ENCODE measurements at places on chromosomes 2 and 18.

DNA sequence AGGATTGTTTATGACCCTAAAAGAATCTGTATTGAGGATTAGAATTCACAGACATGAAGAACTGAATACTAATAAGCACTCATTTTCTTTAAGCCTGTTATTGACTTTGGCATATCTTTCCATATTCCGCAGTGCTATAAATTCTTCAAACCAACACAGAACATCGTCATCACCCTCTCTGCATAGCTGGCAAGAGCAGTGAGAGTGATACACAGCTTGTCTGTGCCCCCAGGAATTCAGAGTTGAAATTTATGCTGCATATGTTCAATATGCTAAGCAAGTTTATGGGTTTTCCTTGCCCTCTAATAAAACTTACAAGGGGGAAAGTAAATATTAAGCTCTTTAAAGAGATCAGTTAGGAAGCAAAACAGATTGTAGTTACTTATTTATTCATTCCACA is 32.7 kb downstream of the CTLA4 start:
- no peak for DNase-seq

DNA sequence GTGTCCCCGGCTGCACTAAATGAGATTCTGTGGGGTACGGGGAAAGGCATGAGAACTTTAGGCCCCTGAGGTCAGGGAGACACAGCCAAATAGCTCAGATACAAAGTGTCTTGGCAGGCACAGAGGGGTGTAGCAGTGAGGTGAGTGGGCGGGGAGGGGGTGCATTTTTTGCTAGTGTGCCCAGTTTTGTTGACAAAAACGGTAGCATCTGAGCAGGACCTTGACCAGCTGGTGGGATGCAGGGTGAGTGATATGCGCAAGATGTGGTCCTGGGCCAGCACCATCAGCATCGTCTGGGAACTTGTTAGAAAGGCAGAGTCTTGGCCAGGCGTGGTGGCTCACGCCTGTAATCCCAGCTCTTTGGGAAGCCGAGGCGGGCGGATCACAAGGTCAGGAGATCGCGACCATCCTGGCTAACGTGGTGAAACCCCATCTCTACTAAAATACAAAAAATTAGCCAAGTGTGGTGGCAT is 127.3 kb upstream of the LGALSL start:
- DNase-seq = no peak

DNA sequence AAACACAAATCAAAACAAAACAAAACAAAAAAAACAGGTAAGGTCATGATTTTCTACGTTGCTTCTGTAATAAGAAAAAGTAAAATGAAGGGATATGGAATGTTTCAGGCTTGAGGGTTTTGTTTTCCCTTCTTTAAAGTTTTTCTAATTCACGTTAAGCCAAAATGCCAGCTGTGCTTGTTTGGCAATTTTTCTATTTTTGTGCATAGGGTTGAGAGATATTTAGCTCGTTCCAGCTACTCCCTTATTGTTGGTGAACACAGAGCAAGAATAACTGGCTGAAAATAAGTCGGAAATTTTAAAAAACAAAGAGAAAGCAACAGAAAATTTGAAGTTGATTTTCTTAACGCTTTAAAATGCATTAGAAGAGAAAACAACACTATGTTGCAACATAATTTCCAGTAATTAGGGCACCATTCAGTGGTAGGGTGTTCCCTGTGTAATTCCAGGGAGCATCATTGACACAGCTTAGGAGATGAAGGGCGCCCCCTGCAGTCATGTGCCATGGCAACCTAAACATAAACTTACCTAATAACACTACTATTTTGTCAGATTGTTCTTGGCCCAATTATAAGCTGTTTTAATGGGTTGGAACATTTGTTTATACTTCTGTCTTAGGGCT is 99.5 kb downstream of the DTNA start:
- DNase-seq = no peak

- no peak for DNase-seq
These were observed 22.8 kb downstream of the ICA1L start for GRCh38 chr2:202848813-202849212.

GRCh38 chr18:25055076-25055475 is 296.9 kb downstream of the ZNF521 start:
- no peak for DNase-seq

DNA sequence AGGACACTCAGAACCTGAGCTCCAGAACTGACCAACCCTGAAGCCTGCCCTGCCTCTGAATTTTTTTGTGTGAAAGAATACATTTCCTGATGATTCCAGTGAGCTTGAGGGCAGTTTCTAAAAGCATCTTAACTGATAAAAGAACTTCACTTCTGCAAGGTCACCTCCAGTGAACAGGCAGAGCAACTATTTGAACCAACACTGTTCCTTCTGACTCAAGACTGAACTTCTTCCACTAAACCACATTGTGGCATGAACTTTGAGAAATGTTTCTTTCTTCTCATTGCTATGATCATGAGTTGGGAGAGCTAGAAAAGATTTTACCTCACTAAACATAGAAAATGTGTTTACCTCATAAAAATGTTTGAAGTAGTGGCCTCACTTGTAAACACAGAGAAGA is 83.8 kb upstream of the SERTAD2 start:
- no peak for DNase-seq

DNA sequence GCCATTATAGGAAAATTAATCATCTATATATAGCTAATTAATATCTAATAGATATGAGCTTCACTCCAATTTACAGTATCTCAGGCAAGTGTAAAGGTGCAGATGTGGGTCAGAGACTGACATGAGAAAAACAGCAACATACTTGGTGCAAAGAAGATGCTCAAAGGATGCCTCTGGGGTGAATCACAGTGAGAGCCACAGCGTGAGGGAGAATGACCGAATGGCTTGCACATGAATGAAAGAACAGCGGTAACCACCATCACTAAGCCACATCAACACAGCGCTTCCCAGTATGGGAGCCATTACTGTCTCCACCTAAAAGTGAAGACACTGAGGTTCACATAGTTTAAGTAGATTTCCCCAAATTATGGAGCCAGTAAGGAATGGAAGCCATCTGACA is 423.4 kb upstream of the ID2 start:
- DNase-seq = no peak

GRCh38 chr2:138818556-138818955 is 38.4 kb upstream of the NXPH2 start:
- no peak for DNase-seq

DNA sequence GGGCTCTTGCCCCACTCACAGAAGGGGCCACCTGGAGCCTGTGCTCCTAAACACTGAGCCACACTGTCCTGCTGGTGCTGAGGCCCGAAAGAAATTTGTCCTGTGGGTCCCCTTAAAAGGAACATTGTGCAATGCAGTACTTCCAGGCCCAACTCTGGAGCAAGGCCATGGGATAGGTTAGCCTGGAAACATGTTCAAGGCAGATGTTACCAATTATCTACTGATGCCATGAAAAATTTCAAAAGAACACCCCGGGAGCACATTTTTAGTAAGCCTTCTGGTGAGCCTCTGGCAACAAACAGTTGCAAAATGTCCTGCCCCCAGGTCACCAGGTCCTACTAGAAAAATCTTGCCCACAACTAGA is 12.3 kb upstream of the PTMA start:
- no peak for DNase-seq

GRCh38 chr2:152031747-152032306 is 67.0 kb downstream of the CACNB4 start:
- DNase-seq = no peak

DNA sequence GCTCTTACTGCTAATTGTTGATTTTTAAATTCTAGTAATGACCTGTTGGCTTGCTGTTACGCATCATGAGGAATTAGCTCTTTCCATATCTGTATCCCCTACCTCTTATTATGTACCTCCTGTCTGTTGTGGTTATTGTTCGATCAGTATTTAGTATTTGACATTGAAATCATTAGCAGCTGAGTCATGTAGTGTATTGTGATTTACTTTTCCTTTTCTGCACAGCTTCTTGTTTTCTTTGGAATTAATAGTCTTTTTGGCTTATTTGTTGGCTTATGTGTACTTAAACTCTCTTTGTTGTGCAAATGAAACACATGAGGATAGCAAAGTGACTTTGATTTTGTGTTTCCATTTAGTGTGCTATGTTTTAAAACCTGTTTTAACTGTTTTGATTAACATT is 4.3 kb downstream of the EPB41L5 start:
- DNase-seq = no peak

DNA sequence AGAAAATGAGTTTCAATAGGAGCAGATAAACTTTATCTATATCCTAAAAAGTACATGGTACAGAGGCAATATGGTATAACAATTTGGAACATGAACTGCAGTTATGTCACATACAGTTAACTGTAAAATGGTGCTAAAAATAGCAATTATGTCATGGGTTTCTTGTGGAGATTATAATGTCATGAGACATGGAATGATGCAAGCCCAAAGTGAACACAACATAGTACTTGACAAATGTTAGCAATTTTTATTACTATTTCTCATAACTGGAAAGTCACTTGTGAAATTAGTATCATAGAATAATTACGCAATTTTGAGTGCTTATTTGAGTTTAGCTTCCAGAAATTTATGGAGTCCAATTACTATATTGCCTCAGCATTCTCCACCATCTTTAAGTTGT is 1263.4 kb downstream of the DSC3 start:
- DNase-seq = no peak

DNA sequence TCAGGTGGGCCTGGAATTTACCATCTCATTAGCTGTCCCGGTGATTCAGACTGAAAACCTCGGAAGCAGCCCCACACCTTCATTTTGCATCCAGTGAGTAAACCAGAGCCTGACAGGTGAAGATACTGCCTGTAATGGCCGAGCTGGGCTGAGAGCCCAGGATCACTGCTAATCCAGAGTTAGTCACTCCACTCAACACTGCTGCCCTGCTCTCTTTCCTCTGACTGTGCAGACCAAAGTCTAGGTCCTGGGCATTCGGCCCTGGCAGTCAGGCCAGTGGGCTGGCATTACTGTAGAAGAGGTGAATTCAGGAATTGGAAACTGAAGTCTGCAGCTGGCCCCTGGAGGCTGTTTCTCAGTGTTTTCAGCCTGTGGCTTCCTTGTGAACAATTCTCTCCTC is 44.3 kb downstream of the TMEM17 start:
- DNase-seq = no peak

- DNase-seq = no peak
These were observed 74.2 kb upstream of the KCNH7 start for GRCh38 chr2:162912787-162913186.

DNA sequence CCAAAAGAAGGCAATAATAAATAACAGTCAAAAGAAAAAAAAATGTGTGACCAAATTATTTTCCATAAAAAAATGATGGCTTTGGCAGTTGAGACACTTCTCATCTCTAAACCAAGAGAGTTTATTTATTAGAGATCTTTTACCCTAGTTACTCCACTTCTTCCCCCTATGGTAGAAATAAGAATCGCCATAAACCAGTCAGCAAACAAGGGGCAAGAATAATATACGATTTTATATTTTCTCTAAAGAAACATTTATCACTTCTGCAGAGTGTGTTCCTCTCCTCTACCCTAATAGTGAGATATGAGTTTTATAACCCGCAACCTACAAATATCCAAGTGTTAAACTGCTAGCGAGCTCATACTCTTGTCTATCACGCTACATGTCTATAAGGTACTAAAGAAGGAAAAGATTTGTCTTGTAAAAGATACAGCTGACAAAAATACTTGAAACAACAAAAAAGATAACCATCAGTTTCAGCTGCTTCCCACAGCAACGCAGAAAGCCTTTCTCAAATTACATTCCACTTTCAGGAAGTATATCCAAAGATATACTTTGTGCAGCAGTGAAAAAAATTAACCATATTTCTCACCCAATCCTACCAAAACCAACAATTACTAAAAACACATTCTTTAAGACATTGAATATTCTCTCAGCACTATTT is 2.3 kb downstream of the RNF103 start:
- no peak for DNase-seq

- DNase-seq = no peak
These were observed 176.9 kb upstream of the MC4R start for GRCh38 chr18:60549338-60549960.

GRCh38 chr2:202335791-202336467 is 40.2 kb upstream of the BMPR2 start:
- DNase-seq = no peak

DNA sequence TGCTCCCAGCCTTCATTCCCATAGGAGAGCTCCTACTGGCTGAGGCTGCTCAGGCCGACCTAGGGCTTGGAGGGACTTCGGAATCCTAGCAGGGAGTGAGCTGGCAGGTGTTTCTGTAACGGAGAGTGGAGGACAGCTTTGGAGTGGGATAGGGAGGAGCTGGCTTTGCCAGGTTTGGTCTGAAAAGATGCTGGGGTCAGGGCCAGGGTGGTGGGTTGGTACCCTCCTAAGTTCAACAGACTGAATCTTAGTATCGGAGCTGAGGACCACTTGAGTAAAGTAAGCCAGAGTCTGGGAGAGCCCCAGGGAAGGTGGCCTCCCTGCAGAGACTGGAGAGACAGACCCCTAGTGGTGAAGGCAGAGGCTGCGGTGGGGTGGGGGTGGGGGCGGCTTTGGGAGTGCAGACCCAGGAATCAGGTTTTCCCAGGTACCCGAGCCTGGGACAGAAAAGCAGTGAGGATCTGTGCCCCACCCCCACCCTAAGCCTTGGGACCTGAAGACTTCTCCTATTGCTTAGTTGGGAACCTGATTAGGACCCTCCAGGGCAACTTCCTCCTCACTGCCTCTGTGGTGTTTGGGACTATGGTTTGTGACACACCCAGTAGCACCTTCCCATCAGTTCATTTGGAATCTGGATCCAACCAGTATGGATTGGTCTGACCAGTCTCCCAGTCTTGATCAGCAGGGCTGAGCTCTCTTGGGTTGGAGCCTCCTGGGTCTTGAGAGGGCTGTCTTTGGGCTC is 3.0 kb downstream of the CNNM4 start:
- no peak for DNase-seq

GRCh38 chr2:235350234-235350633 is 143.6 kb upstream of the AGAP1 start:
- no peak for DNase-seq

GRCh38 chr2:106843001-106843909 is 42.7 kb downstream of the ST6GAL2 start:
- DNase-seq = no peak

DNA sequence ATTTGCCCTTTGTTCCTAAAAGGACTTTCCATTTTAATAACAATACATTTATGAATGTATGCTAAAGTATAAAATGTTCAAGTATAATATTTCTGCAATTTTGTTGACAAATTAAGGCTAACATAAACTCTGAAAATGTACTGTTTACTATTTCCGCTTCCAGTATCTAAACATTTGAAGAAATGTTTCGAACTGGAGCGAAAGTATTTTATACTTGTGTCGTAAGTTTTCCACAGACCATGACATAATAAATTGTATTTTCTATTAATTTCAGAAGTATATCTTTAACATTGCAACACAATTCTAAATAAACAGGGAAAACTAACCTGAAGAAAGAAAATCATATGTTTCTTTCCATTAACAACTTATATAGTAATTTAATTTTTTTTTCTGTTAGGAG is 146.3 kb downstream of the CALCRL start:
- no peak for DNase-seq

DNA sequence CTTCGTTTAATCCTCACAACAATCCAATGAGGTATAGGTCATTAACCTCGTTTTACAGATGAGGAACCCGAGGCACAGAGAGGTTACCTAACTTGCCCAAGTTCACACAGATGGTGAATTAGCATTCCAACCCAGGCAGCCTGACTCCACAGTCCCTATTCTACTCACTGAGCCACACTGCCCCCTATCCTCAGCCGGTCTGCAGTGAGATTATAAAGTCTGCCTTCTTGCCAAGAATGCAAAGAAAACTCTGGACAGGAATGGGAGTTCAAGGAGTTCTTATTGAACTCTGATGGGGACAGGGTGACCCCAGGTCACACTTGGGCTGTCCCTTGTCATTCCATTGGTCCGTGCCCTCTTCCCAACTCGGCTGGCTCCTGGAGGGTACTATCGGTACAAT is 118.1 kb upstream of the MSH6 start:
- no peak for DNase-seq

- DNase-seq = no peak
These were observed 150.8 kb downstream of the LDLRAD4 start for GRCh38 chr18:13369353-13369752.
